ENCODE measurements at places on chromosomes 2 and 18.

- DNase-seq = no peak
These were observed 4.5 kb downstream of the HES6 start for GRCh38 chr2:238235331-238235732.

DNA sequence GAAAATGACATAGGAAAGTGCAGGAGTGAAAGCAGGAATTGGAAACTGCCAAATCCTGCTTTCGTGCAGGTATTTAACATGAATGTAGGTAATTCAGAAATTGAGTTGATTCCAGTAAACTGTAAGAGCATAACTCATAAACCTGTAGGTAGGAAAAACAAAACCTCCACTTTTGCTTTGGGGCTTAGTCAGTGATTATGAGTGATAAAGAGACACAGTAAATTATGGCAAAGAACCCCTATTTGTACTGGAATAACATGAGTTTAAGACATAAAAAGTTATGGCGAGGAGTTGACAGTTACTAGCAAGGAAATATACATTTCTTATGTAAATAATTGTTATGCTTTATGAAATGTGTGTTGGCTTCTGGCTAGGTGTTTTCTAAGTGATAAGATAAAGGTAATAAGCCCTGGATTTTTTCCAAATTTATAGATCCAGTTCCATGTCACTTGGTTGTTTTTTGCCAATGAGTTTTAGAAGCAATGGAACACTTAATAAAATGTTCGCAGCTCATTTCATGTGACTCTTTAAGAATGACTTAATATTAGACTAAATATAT, 17.3 kb downstream of the MAP3K20 start:
- no peak for DNase-seq

GRCh38 chr2:241870611-241871537, 1.3 kb downstream of the RTP5 start:
- DNase-seq = no peak

DNA sequence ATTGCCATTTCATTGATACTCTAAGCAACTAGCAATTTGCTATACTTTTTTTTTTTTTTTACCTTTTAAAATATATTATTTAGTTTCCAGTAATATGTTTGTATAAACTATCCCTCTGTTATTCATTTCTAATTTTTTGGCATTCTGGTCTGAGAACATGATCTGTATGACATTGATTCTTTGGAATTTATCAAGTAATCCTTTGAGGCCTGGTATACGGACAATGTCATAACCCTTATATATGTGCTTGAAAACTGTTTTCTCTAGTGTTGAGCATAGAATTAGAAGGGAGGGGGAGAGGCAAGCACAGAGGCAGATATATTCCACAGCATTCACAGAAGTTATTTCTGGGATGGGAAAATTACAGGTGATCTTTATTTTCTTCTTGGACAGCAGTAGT, 48.2 kb upstream of the POLE4 start:
- no peak for DNase-seq

GRCh38 chr18:9546468-9546867, 67.9 kb downstream of the PPP4R1 start:
- no peak for DNase-seq

DNA sequence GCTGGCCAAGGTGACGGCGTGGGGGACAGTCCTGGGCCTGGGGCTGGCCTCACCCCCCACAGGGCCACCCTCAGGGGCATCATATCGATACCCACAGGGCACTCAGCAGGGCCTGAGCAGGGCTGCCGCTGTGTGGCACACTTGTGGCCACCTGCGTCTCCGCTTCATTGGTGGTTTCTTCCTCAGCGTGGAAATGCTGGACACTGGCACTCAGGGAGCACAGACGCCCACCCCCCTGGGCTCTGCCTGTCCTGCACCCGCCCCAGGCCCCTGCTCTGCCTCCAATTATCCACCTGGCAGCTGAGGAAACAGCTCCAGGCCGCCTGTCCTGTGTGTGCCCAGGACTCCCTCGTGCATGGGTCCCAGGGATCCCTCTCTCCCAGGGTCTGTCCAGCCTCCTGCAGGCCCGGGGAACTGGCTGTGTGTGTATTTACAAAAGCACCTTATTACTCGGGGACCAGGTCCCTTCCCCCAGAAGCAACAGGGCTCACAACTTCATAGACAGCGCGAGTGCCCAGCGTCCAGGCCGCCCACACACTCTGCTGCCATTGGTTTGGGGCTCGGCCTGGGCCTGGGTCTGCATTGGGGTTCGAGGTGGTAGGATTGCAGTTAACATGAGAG, 13.1 kb downstream of the CROCC2 start:
- no peak for DNase-seq

- no peak for DNase-seq
These were observed 460 bp upstream of the ZBTB7C start for GRCh38 chr18:48409591-48410094.

- DNase-seq = no peak
These were observed 170.4 kb downstream of the SOCS6 start for GRCh38 chr18:70459251-70459650.

DNA sequence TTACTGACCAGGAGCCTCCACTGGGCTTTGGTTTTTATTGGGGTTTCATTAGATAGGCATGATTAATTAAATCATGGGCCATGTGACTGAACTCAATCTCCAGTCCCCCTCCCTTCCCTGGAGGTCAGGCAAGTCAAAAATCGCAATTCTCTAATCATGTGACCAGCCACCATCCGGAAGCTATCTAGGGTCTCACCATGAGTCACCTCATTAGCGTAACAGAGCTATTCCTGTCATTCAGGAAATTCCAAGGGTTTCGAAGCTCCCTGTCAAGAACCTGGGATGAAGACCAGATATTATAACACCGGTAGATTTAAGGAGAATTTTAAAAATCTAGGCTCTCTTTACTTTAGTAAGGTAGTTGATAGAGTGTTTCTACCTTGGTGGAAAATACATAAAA, 180.3 kb upstream of the TCF4 start:
- no peak for DNase-seq

DNA sequence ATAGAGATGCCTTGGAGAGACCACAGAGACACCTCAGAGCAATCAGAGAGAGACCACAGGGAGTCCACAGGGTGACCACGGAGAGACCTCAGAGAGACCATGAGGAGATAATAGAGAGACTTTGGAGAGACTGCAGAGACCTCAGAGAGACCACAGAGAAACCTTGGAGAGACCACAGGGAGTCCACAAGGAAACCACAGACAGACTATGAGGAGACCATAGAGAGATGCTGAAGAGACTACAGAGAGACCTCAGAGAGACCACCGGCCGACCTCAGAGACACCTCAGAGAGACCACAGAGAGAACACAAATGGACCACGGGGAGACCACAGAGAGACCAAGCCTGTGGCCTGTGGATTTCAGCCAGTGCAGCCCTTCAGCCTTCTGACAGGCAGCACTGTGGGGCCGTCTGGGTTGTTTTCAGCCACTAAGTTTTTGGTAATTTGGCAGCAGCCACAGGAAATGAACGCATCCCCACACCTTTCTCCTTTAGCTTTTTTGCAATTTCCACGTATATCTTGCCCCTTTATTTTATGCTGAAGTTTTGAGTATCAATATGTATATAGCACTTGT, 11.4 kb upstream of the TMEM18 start:
- DNase-seq = no peak

GRCh38 chr18:68555879-68556301, 159.0 kb downstream of the TMX3 start:
- DNase-seq = no peak

DNA sequence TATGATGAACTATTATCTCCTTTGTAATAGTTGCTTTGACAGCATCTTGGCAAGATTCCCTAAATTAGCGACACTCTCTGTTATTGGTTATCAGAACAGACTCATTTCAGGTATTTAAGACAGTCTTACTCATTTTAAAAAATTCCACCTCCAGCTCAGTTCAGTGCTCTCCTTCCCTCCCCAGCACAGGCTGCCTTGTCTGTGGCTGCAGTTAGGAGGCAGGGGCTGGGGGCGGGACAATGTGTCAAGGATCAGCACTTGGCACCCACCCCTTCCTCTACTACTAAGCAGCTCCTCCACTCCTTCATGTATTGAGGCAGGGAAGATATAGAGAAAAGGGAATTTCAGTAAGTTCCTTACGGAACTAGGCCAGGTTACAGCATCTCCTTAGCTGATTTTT, 85.0 kb downstream of the VSNL1 start:
- DNase-seq = no peak
